ENCODE measurements at places on chromosomes 7 and 10.
A peak's percentile ranks its signal among the peaks of the same experiment; 100 is the strongest.

DNA sequence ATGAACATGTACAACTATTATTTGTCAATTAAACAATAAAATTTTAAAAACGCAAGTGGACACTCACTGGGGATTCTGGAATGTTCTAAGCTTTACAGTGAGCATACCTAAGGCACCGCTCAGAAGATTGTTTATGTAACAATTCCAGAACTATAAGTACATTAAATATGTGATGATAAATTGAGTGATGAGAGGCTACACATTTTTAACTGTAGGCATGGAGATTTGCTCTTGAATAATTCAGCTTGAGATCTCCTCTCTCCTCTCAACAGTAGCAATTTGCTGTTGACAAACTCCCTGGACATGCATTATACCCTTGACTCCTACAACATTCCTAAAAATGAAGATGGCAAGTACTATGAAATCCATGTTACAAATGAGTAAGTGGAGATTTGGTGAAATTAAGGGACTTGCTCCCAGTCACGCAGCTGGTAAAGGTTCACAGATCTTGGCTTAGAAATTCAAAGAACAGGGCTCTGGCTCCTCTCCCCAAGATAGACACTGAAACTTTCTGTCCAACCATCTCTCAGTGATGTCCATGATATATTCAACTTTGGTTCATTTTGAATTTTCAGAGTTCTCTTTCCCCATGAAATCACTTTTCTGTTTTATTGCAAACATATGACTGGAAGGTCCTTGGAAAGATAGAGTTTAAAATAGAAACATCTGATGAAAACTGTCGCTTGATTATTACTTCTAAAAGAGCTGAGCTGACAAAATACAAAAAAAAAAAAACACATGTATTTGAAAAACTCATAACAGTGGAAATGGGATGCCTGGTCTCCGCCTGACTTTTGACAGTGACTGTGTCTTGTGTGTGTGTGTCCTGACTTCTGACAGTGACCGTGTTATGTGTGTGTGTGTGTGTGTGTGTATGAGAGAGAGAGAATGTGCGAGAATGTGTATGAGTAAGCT lies 488.3 kb downstream of the TNS3 start:
- DNase-seq = no peak

- DNase-seq = peak; percentile 48
These were observed 238.9 kb downstream of the CAMK1D start for GRCh38 chr10:12588091-12588860.

- DNase-seq = no peak
These were observed 12.5 kb downstream of the HABP2 start for GRCh38 chr10:113565364-113565763.

GRCh38 chr7:66729274-66729673 lies 11.3 kb upstream of the RABGEF1 start:
- no peak for DNase-seq

DNA sequence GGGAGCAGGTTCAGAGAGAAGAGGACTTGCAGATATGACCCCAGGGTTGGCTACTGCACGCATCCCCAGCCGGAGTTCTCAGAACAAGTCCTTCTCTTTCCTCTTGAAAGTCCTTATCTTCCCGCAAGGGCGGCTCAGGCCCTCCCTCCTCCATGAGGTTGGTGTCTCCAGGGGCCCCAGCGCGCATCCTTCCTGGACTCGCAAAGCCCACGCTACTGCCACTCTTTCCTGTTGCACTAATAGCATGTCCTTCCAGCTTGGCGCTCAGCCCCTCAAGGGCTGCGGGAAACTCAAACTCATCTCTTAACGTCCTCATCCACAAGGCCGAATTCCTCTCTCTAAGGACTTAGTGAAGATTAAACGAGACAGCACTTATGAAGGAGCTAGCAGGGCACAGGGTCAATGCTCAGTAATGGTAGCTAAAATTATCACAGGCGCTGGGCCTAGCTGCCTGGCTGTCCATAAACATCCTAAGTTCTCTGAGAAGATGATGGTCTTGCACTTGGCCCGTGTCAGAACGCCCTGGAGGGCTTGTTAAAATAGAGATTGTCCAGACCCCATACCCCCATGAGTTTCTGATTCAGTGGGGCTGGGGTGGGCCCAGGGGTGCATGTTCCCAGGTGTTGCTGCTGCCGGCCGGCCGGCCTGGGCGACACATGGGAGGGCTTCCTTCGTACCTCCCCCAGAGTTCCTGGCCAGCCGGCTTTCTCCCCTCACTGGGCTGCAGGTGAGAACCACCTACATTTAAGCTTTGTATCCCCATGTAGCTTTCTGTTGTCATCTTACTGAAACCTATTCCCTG lies 261.4 kb downstream of the COBL start:
- no peak for DNase-seq

DNA sequence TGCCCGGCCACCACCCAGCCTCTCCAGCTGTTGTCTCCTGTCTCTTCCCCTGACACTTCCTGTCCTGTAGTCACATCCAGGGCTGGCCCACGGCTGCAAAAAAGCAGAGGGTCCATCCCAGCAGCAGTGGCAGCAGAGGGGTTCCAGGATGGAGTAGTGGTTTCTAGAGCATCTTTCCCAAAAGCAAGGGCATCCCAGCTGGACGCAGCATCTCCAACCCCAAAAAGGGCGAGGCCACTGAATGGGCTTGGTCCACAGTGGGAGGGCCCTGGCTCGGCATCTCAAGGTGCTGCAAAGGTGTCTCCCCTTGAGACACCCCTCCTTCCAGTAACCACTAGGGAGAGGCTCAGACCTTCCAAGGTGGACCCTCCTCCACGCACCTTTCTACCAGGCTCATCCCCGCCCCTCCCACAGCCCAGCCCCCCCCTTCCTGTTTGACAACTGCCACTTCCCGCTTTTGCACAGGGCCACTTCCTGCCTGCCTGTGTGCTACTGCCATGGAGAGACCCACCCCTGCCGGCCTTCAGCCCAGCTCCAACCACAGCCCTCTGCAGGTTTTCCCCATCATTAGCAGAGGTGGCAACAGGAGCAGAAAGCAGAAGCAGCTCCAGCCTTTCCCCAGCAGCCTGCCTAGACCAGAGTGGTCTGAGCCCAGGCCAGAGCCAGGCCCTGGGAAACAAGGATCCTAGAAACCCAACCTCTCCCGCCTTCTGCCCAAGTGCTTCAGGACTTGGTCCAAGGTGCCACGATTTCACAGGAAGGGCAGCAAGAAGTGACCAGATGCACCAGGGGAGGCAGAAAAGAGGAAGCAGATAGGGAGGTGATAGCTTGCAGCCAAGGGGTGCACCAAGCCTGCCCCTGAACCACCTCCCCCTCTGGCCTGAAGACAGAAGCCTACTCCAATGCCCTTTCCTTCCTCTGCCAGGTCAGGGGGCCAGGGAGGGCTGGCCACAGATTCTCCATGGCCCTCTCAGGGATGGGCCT lies 8.6 kb downstream of the CAMK2G start:
- DNase-seq = peak; percentile 69

GRCh38 chr7:139078399-139078798 lies 31.1 kb downstream of the ZC3HAV1 start:
- no peak for DNase-seq

DNA sequence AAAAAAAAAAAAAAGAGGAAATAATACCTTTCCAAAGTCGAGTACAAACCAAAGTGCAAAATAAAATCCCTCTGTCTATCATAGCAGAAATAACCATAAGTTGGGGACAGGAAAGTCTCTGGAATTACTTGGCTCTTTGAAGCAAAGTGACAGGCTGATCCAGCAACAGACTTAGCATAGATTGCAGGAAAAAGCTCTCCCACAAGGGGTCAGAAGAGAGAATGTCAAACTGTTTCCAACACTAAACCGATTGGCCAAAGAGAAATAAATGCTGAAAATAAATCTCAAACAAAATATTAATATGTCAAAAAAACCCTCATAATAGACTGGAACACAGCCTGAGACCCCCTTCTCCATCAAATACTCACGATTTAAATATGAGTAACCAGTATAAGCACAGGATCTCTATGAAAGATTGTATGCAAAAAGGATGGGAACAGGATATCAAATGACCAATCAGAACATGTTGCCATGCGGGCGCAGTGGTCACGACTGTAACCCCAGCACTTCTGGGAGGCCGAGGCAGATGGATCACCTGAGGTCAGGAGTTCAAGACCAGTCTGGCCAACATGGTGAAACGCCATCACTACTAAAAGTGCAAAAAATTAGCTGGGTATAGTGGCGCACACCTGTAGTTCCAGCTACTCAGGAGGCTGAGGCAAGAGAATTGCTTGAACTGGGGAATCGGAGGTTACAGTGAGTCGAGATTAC lies 1000.7 kb upstream of the LRRN3 start:
- no peak for DNase-seq

- DNase-seq = no peak
These were observed 805 bp downstream of the RASGEF1A start for GRCh38 chr10:43265799-43266721.

- peak; percentile 67 for DNase-seq
These were observed 29.6 kb downstream of the MAD1L1 start for GRCh38 chr7:2202901-2203765.

- DNase-seq = no peak
These were observed 44.4 kb upstream of the CD36 start for GRCh38 chr7:80593869-80594586.

DNA sequence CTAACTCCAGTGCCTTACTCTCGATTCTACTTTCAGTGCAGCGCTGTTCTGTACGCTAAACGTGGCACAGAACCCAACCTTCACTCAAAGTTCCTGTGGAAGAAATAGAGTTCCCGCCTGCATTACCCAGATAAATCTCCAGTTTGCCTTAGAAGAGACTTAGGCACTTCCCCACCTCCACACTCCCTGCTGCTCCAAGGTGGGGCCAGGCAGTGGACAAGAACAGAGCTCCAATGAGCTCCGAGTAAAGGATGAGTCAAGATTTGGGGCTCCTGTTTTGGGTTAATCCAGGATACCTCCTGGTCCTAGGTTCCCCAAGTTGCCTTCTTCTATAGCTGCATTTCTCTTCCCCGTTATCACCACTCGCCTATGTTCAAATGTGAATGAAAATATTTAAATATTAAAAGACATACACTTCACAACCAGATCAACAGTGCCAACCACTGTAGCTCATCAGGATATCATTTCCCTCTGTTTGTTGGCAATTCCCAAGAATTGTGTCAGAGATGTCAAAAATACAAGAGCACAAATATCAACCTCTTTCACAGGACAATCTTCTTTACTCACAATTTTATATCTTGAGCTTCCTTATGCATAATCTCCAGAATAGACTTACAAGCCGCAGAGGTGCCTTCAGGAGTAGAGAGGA lies 48.0 kb downstream of the MALSU1 start:
- no peak for DNase-seq

DNA sequence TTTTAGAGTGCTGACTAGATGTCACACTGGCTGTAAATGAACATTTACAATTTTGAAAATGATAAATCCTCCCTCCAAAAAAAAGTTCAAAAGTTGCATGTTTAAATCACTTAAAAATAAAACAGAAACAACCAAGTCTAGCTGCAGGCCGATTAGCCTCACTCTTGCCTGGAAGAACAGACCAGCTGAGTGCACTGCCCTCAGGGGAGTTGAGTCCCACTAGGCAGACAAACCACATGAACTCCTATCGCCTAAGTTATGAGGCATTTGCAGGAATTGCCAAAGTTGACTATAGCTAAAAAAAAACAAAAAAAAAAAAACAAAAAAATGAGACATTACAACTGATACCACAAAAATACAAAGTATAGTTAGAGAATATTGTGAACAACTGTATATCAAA lies 510.0 kb downstream of the ANKRD7 start:
- DNase-seq = no peak

- no peak for DNase-seq
These were observed 83.5 kb downstream of the ST7 start for GRCh38 chr7:117036836-117037235.

DNA sequence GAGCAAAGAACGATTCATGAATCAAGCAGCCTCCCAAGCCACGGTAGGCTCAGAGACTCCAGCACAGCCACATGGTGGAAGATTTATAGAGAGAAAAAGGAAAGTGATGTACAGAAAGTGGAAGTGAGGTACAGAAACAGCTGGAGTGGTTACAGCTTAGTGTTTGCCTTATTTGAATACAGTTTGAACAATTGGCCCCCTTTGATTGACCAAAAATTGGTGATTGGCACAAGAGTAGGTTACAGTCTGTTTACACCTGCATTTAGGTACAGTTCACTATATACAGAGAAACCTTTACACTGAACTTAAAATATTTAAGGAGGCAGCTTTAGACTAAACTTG lies 136.4 kb upstream of the ASAH2 start:
- no peak for DNase-seq

DNA sequence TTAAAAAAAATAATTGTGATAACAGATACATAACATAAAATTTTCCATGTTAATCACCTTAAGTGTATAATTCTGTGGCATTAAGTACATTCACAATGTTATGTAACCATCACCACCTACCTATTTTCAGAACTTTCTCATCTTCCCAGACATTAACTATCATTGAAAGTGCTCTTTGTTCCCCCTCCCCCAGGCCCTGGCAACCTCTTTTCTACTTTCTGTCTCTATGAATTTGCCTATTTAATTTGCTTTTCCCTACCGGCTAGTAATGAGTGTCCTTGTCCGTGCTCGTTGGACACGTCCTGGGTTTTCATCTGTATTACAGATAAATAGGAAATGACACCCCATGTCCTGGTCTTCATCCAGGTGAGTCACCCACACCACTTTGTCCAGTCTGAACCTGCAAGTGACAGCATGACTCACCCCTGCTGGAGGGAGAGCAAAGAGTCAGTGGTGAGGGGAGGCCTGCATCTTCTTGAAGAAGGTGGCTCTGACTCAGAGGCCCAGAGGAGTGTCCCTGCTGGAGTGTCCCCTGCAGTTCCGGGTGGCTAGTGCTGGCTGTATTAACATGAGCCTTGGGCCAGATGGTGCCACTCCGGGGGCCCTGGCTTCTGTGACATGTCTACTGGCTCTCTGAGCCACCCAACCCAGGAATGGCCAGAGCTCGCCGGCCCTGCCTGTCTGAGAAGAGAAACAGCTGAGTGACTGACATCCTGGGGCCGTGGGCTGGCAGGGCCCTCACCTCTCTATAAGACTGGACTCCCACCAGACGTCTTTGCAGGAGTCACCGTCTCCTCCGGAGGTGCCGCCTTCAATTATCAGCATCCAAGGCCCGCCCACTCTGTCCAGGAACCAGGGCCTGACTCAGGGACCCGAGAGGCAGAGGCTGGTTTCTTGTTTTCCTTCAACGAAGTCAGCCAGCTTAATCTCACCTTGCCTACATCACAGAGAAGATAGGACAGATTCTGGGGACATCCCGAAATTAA lies 503.2 kb upstream of the MKI67 start:
- no peak for DNase-seq
